ENCODE measurements at places on chromosomes 16 and 17. TPM values are rescaled to one million over a fixed set of nuclear protein-coding genes. Genes with fewer than 3 reads are reported as not detected.

Gene IRX5
- 5.6 TPM for polyA plus RNA-seq

Gene GGT6
- 6.1 TPM for polyA plus RNA-seq

Gene SLC52A1
- 0.71 TPM for polyA plus RNA-seq

Gene ANKRD11
- polyA plus RNA-seq, result 58.5 TPM

Gene C17orf78
- not detected for polyA plus RNA-seq

Gene MYCBPAP
- polyA plus RNA-seq, result 0.90 TPM

Gene CHAD
- 0.35 TPM for polyA plus RNA-seq

All from lung (tissue), 17 donors.